NCI-H446 treated with DMSO at 0.1 percent for 48 hours (cell line): ENCODE measurements at places on chromosomes 1 and 21.

GRCh38 chr1:244329591-244330317 lies 122.0 kb downstream of the ADSS2 start:
- DNase-seq, result no peak

- DNase-seq, result no peak
Observed at GRCh38 chr1:186424539-186424938, 36.4 kb downstream of the PDC start.

DNA sequence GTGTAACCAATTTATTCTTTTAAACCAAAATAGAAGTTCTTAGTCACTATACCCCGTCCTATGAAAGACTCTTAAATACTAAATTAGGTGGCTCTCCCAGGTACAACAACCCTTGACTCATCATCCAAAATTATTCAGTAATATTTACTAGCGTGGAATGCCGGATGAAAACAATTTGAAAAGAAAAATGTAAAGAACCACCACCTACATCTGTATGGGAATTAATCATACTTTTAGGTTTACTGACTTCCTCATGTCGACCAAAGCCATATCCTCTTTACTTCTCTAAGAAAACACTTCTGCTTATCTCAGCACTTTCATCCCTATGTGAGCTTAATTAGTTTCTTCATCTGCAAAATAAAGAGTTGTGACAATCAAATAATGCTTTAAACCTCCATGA lies 139.6 kb downstream of the AKT3 start:
- DNase-seq, result no peak

DNA sequence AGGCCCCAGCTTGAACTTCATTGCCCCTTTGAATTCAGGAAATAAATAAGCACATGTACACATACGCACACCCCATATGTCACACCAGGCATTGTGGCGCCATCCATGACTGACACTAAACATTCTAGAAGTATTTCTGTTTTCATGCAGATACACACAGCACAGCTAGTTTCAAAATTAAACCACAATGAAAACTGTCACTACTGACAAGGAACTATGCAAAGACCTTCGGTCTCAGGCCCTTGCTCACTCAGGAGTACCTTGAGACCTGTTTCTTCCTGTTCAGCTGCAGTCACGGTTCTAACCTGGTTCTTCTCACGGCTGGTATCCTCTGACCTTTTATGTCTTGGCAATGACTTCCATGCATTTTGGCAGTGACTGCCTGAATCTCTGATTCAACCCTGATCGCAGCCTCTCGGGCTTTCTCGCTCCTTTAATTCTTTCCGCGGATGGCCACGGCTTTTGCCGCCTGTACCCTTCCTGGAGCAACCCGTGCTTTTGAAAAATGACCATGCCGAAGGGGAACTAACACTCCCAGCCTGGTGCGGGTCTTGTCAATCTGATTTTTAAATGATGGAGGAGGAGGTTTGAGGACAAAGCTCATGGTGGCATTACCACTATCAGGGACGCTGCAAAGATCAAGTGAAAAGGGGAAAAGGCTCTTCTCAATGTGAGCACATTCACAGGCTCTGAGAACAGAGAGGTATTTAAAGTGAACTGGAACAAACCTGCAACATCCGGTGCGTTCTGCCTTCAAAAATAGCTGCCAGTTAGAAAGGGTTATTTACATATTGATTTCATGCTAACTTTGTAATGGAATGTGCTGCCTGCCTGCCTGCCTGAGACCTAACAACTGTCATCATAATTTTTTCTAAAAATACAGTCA lies 384.6 kb downstream of the RRAGC start:
- no peak for DNase-seq

GRCh38 chr21:37452227-37452626 lies 85.7 kb downstream of the DYRK1A start:
- no peak for DNase-seq

- DNase-seq, result peak; percentile 41
Observed at GRCh38 chr1:9004700-9005394, 21.4 kb downstream of the SLC2A7 start.

- no peak for DNase-seq
Observed at GRCh38 chr1:94121411-94121821, 468 bp upstream of the ABCA4 start.

GRCh38 chr1:209704584-209704983 lies at the start of gene HSD11B1:
Gene HSD11B1 (plus strand): TSS chr1:209704846. CDS start chr1:209704943, 97 bp downstream.
- DNase-seq, result peak; percentile 34

- DNase-seq, result no peak
Observed at GRCh38 chr1:225677350-225678124, 24.6 kb upstream of the ENAH start.

GRCh38 chr1:214718724-214719123 lies 115.7 kb downstream of the CENPF start:
- no peak for DNase-seq

GRCh38 chr21:41565550-41565949 lies 57.6 kb upstream of the TMPRSS2 start:
- no peak for DNase-seq

- no peak for DNase-seq
Observed at GRCh38 chr1:145717833-145718232, 1.5 kb upstream of the CD160 start.

- no peak for DNase-seq
Observed at GRCh38 chr1:150194381-150195031, 41.4 kb downstream of the ANP32E start.

GRCh38 chr1:226332947-226333346 lies 24.0 kb upstream of the LIN9 start:
- DNase-seq, result no peak

- DNase-seq, result no peak
Observed at GRCh38 chr1:151135433-151136385, 10.7 kb downstream of the SEMA6C start.

DNA sequence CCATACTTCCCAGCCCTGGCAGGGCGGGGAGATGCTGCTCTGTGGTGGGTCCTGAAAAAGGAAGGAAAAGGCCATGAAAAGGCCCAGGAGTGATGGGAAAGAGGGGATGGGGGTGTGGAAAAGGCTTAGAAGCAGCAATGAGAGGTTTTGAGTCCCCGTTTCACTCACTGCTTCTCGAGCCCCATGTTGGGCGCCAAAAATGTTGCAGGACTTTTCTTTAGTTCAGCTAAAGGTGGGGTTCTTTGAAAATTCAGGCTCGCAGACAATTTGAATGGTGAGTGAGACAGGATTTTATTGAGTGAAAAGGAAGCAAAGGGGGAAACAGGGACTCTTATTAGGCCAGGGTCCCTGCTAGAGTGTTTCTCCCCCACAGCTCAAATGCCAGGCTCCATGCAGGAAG lies 93.1 kb downstream of the MRPS6 start:
- DNase-seq, result no peak

GRCh38 chr1:5250336-5250735 lies 595.9 kb downstream of the AJAP1 start:
- DNase-seq, result no peak

- no peak for DNase-seq
Observed at GRCh38 chr1:70966018-70966638, 81.5 kb downstream of the PTGER3 start.

DNA sequence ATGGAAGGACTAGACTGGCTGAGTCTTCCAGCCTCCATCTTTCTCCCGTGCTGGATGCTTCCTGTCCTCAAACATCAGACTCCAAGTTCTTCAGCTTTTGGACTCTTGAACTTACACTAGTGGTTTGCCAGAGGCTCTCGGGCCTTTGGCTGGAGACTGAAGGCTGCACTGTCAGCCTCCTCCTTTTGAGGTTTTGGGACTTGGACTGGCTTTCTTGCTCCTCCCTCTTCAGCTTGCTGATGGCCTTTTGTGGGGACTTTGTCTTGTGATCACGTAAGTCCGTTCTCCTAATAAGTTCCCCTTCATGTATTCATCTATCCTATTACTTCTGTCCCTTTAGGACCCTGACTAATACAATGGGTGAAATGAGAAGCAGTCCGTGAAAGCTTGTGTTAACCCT lies 196.4 kb downstream of the KAZN start:
- no peak for DNase-seq
